Frontal cortex (tissue), 4 donors: ENCODE measurements at places on chromosomes 7 and 10.
A peak's percentile ranks its signal among the peaks of the same experiment; 100 is the strongest.

DNA sequence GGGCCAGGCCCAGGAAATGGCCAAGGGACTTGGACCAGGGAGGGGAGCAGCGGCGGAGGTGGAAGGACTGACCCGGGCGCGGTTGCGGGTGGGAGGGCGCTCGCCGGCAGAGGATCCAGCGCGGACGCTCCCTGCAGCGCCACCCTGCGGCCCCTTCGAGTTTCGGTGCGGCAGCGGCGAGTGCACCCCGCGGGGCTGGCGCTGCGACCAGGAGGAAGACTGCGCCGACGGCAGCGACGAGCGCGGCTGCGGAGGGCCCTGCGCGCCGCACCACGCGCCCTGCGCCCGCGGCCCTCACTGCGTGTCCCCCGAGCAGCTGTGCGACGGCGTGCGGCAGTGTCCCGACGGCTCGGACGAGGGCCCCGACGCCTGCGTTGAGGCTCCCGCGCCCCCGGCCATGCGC, 16.8 kb upstream of the ZNF467 start:
- peak; percentile 62 for DNase-seq

DNA sequence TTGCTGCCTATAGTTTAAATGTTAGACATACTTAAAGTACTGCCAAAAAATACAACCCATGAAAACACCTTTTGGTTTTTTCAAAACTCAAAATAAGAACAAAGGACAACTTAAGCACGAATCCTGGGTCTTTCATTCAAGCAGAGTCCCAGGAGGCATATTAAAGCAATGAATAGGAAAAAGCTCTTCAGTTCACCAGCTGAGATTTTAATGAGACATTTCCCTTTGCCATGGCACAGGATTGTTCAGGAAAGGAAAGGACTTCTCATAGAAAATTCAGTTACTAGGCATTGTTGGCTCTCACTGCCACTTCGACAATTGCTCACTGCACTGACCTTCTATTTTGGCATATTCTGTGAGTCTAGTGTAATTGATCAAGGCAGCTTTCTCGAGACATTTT, 133.5 kb upstream of the FEZF1 start:
- DNase-seq = no peak

DNA sequence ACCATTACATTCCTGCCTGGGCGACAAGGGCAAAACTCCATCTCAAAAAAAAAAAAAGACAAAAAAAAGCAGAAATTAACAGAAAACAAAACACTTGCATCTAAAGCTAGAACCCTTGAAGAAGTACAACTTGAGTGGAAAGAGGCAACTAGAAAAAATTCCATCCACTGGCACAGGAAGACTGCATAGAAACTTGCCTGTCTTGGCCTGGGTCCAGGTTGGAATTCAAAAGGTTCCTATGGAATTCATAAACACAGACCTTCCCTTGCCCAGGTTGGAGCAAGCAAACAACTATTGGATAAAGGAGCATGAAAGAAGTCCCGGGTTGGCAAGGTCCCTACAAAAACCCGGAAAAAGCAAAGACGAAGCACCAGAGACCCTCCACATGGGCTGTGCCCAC, 69.8 kb downstream of the CCDC71L start:
- DNase-seq = no peak

GRCh38 chr7:98911916-98912315, 33.6 kb downstream of the TRRAP start:
- no peak for DNase-seq

DNA sequence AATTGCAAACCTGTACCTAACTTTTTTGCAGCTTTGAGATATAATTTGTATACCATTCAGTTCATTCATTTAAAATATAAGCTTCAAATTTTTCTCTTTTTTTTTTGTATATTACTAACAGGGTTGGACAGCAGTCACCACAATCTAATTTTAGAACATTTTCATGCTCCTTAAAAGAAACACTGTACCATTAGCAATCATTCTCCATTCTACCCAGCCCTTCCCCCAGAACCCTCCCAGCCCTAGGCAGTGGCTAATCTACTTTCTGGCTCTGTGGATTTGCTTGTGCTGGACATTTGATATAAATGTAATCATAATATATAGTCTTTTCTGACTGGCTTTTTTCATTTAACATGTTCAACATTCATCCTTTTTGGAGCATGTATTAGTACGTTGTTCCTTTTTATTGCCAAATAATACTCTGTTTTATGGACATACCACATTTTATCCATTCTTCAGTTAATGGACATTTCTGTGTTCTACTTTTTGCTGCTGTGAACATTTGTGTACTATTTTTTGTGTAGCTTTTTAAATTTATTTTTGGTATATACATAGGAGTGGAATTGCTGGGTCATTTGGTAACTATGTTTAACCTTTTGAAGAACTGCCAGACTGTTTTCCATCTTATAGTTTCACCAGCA, 40.9 kb upstream of the ST7 start:
- no peak for DNase-seq

DNA sequence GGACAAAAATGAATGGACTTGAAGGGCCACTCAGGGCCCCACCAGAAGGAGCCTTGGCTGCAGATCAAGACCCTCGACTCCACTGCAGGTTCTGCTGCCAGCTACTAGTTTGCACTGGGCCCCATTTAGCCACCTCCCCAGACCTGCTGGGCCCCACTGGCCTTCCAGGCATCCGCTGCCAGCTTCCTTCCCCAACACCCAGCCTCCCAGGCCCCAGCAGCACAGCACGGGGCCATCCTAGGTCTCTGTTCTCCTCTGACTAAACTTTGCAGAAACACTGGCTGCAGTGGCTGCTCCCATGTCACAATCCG, 277.4 kb upstream of the KLF14 start:
- DNase-seq = no peak

DNA sequence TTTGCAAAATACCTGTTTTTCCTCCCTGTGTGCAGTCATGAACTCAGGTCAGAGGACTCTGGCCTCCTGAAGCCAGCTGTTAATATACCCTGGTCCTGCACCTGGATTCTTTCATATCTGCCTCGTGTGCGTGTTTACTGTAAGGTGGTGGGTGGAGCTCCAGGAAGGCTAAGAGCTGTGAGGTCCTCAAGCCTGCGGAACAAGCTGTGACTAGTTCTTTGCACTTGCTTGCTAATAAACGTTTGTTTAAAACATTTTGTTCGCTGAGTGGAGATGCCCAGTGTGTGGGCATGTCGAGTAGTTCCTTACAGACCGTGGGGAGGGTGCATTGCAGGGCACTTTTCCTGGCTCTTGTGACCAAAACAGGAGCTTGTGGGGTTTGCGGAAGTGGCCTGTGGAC, 139.0 kb downstream of the DOCK1 start:
- no peak for DNase-seq

- DNase-seq = no peak
Measured at GRCh38 chr7:36210291-36210922, 57.4 kb downstream of the EEPD1 start.

- no peak for DNase-seq
Measured at GRCh38 chr7:105250239-105250638, 138.5 kb downstream of the SRPK2 start.

- no peak for DNase-seq
Measured at GRCh38 chr10:93567277-93568104, 1.0 kb downstream of the FFAR4 start.

DNA sequence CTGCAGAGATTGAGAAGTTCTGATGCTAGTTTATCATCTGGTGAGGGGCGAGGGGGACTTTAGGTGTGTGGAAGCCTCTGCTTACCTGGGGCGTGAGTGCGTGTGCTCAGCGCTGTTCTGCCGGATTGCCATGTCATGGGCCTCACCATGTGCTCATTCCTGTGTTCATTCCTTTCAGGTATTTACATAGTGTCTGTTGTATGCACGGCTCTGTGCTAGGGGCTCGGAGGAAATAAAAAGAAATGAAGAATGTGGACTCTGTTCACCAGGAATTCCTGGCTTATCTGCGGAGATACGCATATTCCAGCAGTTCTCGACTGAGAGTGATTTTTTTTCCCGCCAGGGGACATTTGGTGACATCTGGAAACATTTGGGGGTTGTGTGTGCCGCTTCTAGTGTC, 152.0 kb downstream of the CAMK1D start:
- DNase-seq = no peak

DNA sequence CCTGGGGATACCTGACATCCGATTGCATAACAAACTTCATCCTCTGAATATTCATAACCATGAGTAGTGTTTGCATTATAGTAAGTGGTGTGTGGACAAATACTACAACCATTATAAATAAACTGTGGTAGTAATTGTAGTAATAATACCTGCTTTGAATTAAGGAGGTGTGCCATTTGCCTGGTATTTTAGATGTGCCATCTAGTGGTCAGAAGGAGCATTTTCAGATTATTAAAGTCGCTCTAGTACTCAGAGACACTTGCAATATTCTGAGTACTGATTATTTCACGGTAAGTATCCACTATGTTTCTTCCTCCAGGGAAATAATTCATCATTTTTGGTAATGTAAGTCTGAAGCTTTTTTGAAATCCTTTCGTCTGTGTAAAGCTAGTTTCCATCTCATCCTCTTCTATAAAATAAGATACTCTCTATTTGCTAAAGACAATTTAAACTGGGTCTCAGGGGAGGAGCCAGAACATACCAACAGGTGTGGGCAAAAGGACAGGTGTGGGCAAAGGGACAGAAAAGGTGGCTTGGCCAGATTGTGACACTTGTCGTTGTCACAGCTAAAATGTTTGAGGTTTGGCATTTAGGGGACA, 115.3 kb upstream of the WDR11 start:
- no peak for DNase-seq

DNA sequence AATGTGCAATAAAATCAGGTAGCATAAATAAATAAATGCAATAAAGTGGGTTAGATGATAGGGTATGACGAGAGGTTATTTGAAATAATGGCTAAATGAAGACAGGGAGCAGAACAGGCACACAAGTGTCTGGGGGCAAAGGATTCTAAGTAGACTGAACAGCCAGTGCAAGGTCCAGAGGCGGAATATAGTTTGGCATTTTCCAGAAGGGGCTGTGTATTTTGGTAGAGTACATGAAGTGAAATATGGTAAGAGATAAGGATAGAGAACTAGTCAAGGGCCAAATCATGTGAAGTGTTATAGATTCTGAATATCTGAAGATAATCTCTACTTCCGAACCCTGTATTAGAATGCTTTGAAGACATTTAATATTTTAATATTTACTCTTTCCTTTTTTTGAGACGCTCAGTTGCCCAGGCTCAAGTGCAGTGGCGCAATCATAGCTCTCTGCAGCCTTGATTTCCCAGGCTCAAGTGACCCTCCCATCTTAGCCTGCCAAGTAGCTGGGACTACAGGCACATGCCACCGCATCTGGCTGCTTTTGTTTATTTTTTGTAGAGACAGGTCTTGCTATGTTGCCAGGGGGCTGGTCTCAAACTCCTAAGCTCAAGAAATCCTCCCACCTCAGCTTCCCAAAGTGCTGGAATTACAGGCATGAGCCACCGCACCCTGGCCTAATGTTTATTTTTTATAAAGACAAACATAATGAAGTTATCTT, 44.4 kb upstream of the CD36 start:
- no peak for DNase-seq

- peak; percentile 37 for DNase-seq
Measured at GRCh38 chr10:87860156-87860795, 3.1 kb downstream of the KLLN start.

DNA sequence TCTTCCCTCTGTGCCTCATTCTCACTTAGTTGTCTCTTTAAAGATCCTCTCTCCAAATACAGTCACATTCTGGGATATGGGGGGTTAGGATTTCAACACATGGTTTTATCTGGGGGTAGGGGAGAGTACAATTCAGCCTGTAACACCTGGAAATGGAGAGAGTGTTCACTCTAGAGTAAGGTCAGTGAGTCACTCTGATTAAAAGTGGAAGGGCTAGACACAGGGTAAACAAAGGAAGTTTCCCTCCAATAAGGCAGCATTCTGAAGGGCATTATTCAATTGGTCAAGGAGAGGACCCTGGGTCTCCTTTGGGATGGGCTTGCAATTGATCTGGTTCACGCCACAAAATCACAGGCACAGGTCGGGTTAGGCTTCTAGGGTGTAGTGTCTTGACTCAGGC, 232.8 kb upstream of the NPSR1 start:
- no peak for DNase-seq

DNA sequence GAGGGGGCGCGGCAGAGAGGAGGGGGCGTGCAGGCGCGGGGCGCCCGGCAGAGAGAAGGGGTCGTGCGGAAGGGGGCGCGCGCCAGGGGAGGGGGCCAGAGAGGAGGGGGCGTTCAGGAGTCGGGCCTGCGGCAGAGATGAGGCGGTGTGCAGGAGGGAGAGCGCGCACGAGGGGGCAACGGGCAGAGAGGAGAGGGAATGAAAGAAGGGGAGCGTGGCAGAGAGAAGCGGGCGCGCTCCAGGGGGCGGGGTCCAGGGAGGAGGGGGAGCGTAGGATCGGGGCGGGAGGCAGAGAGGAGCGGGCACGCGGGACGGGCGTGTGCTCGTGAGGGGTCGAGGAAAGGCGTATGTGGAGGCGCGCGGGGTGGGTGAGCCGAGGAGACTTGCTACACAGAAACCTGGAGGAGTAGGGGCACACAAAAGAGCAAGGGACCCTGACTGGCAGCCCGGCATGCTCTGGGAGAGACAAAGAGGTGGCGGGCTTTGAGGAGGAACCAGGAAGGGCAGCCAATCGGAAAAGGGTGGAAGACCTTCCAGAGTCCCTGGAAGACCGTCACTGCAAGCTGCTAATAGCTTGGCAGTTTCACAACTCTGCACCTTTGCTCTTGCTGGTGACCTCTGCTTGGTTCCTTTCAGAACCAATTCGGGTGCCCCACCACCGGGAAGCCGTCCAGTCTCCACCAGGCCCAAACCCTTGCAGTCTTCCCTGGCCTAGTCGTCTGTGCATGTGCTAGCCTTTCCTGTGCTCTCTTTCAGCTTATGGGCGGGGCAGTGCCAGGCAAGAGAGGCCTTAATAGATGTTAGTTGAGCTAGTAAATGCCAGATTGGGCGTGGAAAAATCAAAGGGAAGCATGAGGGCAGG, 639 bp downstream of the DYDC2 start:
- no peak for DNase-seq

GRCh38 chr7:2280424-2280823, 33.8 kb downstream of the SNX8 start:
- DNase-seq = no peak

DNA sequence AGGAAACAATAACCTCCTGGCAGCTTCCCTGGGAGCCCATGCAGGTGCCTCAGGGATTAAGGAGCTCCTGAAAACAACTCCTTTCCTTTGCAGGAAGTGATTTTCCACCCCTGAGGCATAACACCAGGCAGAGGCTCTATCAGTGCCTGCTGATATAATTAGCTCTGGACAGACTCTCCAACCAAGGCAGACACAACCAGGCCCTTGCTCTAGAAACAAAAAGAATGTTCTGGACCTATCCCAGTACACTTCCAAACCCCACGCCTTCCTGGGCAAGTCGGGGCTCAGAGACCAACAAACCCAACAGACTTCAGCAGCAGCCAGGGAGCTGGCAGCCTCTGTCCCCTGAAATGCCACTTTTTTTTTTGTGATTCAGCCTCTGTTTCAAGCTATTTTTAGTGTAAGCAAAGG, 247.1 kb downstream of the KCNMA1 start:
- no peak for DNase-seq

DNA sequence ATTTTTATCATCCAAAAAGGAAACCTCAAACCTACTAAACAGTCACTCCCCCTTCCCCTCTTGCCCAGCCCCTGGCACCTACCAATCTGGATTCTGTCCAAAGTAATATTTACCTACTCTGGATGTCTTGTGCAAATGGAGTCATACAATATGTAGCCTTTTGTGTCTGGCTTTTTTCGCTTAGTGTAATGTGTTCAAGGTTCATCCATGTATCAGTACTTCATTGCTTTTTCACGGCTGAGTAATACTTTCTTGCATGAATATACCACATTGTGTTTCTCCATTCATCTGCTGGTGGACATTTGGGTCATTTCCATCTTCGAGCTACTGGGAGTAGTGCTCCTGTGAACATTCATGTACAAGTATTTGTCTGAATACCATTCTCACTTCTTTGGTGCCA, 113.6 kb downstream of the EEPD1 start:
- DNase-seq = no peak

GRCh38 chr10:78454123-78454645, 420.5 kb downstream of the RPS24 start:
- DNase-seq = no peak
